Mammary epithelial cell (primary cell): ENCODE measurements at places on chromosomes 6 and 20. TPM values are rescaled to one million over a fixed set of nuclear protein-coding genes. Genes with fewer than 3 reads are reported as not detected.

TTBK1 gene
- under 0.01 TPM for total RNA-seq

MROH8 gene
- 0.21 and 1.3 TPM in 2 replicates for total RNA-seq

C6orf15 gene
- not detected in 2 replicates for total RNA-seq

VARS2 gene
- 17.7 TPM for total RNA-seq

SLC17A1 gene
- total RNA-seq: not detected in 2 replicates

ROS1 gene
- total RNA-seq: 5.2 TPM

BANF2 gene
- not detected in 2 replicates for total RNA-seq

MDFI gene
- 137 TPM for total RNA-seq

LY6G6C gene
- total RNA-seq: not detected

PXDC1 gene
- 180 TPM for total RNA-seq

SPATA25 gene
- total RNA-seq: 0.99 and 1.1 TPM in 2 replicates

THEMIS gene
- total RNA-seq: not detected in 2 replicates

ALDH8A1 gene
- total RNA-seq: 0.19 and 0.28 TPM in 2 replicates

TCF21 gene
- total RNA-seq: not detected in 2 replicates

ZSCAN16 gene
- total RNA-seq: 1.1 and 2.1 TPM in 2 replicates

ERVFRD-1 gene
- total RNA-seq: not detected in 2 replicates

ECT2L gene
- total RNA-seq: under 0.01 TPM

TNFRSF6B gene
- 34.8 and 76.5 TPM in 2 replicates for total RNA-seq

SIRPA gene
- 68.3 TPM for total RNA-seq

CST4 gene
- not detected for total RNA-seq
